Fibroblast of skin of left biceps (primary cell): ENCODE measurements at places on chromosomes 5 and 9.

- DNase-seq = no peak
These were observed 2041.4 kb upstream of the CDH9 start for GRCh38 chr5:29079771-29080170.

- DNase-seq = no peak
These were observed 17.9 kb upstream of the SPINK4 start for GRCh38 chr9:33222031-33222430.

DNA sequence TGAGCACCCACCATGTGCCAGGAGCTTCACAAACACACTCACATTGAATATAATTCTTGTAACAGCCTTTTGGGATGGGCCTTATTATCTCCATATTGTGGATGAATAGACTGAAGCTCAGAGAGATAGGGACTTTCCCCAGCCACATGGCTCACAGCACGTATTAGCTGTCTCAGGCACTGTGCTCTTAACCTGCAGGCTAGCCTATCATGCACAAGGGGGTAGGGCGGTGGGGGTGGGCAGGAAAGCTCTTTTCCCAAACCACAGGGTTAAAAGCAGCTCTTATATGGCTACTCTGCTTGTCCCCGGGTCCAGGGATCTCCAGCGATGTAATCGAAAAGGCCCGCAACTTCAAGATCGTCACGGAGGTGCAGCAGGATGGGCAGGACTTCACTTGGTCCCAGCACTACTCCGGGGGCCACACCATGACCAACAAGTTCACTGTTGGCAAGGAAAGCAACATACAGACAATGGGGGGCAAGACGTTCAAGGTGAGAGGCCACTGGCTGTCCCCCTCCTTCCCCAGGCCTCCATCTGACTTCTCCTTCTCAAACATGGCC is 2.6 kb downstream of the FABP6 start:
- no peak for DNase-seq

DNA sequence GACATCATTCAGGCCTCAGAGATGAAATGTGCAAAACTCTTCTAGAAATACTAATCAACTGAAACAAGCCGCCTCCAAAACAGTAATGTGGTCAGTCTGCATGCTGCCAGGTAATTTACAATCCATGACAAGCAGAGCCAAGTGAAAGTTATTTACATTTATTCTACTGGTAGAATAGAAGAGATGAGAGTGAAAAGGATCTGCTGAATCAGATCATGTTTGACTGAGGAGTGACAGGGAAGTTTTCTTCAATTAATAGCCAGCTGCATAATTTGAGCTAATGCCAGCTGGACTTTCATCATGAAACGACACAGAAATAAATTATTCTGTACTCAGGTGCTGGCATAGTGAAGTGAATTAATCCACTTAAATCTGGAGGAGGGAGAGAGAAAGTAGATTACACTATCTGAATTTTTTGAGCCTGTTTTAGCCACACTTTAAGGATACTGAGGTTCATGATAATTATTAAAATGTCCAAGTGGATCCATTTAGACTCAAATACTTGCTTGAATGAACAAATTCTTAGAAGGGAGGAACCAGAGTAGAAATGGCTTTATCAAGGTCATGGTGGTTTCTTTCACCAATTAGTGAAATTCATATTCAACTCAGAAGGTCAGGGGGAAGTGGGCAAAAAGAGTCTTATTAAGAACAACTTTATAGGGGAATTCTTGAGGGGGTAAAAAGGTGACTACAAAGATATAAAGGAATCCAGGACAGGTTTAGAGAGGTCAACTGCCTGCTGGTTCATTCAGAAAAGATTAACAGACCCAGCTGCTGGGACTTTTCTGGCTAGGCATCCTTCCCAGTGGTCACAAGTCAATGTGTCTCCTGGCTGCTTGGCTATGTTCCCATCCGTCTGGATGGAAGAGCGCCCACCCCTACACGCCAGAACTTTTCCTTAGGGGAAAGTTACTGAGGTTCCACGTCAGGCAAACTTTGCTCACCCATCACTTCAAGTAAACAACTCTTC is 350.4 kb downstream of the PDE4D start:
- DNase-seq = no peak

GRCh38 chr9:87381050-87381711 is 116.5 kb upstream of the DAPK1 start:
- DNase-seq = peak; percentile 76

- DNase-seq = no peak
These were observed 55.3 kb downstream of the AHRR start for GRCh38 chr5:376799-377325.

- no peak for DNase-seq
These were observed 217.2 kb downstream of the TARS1 start for GRCh38 chr5:33657804-33658440.

- DNase-seq = no peak
These were observed 76.0 kb upstream of the HSPA9 start for GRCh38 chr5:138651058-138651766.

DNA sequence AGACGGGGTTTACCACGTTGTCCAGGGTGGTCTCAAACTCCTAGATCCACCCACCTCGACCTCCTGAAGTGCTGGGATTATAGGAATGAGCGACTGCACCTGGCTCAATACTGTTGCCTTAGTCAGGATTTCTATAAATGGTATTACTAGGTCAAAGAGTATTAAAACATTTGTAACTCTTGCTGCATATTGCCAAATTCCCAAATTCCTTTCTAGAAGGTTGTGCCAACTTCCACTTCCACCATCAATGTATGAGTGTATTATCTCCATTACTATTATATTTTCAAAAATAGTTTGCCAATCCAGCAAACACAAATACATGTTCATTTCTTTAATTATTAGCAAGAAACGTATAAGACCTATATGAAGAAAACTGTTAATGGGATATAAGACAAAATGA is 10.6 kb downstream of the PTGR1 start:
- no peak for DNase-seq
